ENCODE measurements at places on chromosomes 1 and 21. TPM values are rescaled to one million over a fixed set of nuclear protein-coding genes. Genes with fewer than 3 reads are reported as not detected.

Gene PLA2G2A
- total RNA-seq, result not detected

- DNase-seq, result no peak
Observed at GRCh38 chr21:38293113-38293512, 36.3 kb downstream of the KCNJ15 start.

DNA sequence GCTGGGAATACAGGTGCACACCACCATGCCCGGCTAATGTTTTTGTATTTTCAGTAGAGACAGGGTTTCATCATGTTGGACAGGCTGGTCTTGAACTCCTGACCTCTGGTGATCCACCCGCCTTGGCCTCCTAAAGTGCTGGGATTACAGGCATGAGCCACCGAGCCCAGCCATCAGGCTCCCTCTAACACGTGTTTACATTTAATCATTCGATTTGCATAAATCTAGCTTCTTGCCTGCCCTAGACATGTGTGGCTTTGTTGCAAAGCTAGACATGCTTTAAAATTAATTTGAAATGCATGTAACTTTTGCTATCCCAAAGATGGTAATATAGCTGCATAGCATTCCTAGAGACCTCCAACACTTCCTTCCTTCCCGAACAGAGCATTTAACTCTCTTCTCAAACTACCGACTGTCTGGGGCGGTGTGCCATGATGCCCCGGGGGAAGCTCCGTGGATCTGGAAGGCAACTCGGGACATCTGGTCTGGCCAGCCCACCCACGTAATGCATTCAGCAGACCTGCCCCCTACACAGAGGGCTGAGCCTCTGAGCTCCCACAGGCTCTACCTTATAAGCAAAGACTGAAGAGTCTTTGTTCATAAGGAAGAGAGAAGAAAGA lies 34.6 kb upstream of the NID1 start:
- DNase-seq, result no peak

GRCh38 chr1:213956295-213956770 lies 31.4 kb upstream of the PROX1 start:
- DNase-seq, result no peak

GRCh38 chr1:36706416-36706815 lies 223.7 kb upstream of the CSF3R start:
- no peak for DNase-seq

- DNase-seq, result no peak
Observed at GRCh38 chr1:212179394-212180076, 105.7 kb upstream of the PPP2R5A start.

DNA sequence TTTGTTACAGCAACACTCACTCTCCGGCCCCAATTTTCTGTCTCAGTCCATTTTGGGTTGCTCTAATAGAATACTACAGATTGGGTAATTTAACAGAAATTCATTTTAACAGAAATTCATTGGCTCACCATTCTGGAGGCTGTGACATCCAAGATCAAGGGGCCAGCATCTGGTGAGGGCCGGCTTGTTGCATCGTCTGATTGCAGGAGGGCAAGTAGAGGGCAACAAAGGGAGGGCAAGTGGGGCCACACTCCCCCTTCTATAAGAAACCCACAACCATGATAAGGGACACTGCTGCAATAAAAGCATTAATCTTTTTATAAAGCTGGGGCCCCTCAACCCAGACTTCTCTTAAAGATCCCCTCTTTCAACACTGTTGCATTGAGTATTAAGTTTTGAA lies 260.1 kb upstream of the TMPRSS15 start:
- DNase-seq, result no peak
